ENCODE measurements at places on chromosomes 2 and 18. TPM values are rescaled to one million over a fixed set of nuclear protein-coding genes. Genes with fewer than 3 reads are reported as not detected.

The POMC gene
- 2.5 TPM for polyA plus RNA-seq

The CUL3 gene
- polyA plus RNA-seq = 50.3 TPM

GRCh38 chr2:17550907-17551306, 10.4 kb downstream of the VSNL1 start:
- no peak for DNase-seq

DNA sequence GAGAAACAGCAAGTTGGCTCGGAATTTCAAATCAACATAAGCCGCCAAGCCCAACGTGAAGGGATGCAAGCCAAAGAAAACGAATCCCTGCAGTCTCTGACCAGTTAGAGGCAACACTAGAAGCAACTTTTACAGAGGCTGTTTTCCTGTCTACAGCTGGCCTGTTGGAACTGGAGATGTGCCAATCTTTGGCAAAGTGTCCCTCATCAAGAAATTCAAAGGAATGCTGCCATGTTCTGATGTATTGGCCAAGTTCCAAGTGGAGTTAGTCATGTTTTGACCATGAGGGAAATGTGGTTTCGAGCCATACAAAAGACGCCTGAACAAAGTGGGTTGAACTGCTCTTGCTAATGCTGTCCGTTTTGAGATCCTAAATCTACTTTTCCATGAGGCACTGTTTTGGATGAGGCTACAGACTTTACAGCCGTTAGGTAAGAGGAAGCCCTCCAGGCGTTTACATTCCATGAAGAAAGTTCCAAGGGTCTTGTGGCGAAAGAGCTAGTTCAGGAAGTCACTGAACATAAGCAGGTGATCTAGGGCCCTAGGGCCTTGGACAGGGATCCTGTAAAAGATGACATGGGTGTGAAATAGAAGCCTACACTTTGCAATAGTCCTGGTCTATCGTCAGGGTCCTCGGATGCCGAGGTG, 140.7 kb upstream of the PXDN start:
- DNase-seq = no peak

The ANTXR1 gene
- 27.7 TPM for polyA plus RNA-seq

DNA sequence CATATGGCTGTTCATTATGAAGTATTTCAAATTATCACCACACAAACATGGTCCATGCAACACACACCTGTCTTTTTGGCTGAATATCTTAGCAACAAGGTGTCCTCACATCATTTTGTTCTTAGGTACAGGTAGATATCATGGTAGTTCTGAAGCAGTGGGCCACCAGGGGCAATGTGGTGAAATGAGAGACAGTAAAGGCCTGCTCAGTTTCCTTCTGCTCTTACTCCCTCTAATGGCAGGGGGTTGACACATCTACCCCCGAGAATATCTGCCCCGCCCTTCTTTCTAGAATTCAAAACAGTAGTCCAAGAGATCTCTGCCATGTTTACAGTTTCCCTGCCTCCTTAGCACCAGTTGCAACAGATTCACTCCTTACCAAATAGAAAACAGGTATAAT, 147.0 kb upstream of the KLHL14 start:
- DNase-seq = no peak

DNA sequence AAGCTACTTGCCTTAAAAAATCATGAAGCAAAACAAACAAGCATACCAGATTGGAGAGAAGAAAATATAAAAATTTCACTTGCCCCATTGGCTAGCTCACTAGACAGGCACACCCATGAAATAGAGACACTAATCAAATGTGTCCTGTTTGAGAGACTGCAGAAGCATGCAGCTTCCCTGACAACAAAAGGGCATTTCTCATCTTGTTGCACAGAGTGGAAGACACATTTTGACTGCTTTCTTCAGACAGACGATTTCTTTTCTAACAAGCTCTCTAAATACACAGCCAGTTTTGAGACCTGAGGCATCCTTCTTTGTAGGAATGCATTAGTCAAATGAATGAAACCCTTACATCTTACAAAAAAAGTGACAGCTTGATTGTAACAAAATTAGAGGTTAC, 1558.6 kb upstream of the NXPH2 start:
- DNase-seq = peak; percentile 9

The CTNNA2 gene
- polyA plus RNA-seq = 44.8 TPM

The PAX3 gene
- polyA plus RNA-seq = not detected

DNA sequence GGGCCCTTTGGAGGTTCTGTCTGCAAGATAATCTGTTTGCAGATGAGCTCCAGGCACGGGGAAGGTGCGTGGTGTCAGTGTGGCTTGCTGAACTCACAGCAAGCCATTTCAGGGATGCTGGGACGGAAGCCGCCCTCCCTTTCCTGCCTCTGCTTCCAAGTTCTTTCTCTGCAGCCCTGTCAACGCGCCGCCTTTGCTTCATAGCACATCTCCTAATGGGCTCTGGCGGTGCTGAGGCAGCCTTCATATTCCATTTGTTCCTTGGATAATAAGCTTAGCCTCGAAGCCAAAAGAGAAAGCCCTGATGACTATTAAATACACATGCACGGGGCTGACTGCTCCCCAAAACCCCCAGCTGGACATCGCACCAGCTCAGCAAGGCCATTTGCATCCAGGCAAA, 81.7 kb upstream of the TAF1B start:
- peak; percentile 83 for DNase-seq

GRCh38 chr2:5660591-5660990, 31.6 kb upstream of the SOX11 start:
- no peak for DNase-seq

DNA sequence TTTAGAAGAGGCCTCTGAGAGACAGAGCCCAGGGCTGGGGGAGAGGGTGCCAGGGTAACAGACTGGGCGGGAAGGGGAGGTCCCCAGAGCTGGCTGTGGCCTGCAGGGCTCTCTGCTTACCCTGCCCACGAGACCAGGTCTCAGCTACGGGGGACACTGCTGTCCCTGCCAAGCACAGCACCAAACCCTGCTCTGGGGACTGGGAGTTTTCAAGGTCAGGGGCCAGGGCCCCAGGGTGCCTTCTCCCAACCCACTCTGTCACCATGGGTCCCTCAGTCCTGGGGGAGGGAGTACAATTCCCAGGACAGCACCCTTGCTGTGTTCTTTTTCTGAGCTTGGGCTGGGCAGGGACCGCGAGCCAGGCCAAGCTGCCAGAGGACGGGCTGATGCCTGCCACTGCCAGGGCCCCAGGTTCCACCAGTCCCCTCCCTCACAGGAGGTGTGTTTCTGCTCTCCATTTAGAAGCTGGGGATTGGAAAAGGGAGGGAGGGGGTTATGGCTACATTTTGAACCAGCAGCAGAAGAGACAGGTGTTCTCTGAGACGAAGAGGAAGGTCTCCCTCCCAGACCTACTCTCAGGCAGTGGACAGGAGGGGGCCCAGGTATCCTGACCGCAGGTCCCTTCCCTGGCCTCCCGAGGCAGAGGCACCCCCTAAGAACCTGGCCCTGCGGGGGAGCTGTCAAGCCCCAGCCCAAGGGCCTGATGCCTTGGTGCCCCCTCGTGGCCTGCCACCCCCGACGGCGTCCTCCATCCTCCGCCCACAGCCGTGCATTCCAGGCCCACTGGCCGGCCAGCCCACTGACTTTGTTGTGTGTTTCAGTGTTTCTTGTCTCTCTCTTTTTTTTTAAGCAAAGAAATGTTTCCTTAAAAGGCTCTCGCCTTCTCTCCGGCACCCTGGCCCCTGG, 80.4 kb downstream of the TNS1 start:
- DNase-seq = no peak

DNA sequence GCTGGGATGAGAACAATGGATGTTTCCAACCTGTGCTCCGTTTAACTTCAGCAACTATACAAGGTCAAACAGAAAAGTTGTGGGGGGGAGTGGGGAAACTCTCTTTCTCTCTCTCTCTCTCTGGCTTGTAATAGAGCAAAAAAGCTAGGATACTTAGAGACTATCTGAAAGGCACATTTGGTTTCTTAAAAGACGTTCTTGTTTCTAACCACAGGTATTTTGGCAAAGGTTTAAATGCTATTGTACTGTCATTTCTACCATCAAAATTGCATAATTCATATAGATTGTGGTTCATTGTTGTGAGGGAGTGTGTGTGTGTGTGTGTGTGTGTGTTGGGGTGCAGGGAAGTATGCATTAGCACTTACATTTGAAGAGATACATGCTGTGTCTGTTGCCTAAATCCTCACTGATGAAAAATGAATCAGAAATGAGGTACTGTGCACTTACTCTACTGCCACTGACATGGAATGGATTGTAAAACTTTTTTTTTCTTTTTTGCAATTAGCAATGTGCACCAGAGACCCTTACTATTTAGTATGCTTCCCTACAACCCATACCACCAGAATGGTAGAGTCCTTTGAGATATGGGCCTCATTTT, 841.0 kb upstream of the PIK3C3 start:
- no peak for DNase-seq

The STK36 gene
- polyA plus RNA-seq = 12.8 TPM

- no peak for DNase-seq
Measured at GRCh38 chr2:219261024-219261855, 7.5 kb upstream of the TUBA4A start.

The IGFBP2 gene
- polyA plus RNA-seq = 233 TPM

The KLF11 gene
- polyA plus RNA-seq = 11.8 TPM

GRCh38 chr18:2138552-2138951, 432.8 kb downstream of the METTL4 start:
- no peak for DNase-seq

DNA sequence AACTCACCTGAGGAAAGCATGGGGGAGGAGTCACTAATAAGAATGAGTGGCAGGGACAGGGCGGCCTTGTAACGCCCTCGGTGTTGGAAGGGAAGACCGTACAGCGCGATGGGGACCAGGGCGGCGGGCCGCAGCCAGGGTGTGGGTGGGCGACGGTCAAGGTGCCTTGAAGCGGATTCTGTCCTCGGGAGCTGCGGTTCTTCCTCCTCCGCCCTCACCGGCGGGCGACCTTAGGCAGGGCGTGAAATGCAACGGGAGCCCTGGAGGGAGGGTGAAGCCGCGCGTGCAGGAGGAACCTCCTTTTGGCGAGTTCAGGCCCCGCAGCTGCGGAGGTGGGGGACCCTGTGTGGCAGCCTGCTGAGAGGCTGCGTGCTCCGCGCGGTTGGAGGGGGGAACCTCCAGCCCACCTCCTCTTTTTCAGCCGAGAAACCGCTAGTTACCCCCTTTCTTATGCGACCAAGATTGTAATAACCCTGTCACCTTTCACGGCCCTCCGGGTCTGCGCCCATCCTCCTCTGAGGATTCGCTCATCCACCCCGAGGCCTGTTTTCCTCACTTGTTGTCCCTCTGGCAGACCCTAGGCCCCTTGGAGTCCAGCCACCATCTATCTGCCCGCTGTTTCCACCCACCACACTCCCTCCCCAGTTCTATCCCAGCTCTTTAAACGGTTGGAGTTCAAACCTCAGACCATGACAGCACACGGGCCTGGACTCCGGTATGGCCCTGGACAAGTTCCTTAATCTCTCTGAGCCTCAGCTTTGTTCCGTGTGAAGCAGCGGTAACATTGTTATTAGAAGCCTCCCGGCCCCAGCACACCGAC, 823 bp upstream of the RNU2-63P start:
- DNase-seq = peak; percentile 25

DNA sequence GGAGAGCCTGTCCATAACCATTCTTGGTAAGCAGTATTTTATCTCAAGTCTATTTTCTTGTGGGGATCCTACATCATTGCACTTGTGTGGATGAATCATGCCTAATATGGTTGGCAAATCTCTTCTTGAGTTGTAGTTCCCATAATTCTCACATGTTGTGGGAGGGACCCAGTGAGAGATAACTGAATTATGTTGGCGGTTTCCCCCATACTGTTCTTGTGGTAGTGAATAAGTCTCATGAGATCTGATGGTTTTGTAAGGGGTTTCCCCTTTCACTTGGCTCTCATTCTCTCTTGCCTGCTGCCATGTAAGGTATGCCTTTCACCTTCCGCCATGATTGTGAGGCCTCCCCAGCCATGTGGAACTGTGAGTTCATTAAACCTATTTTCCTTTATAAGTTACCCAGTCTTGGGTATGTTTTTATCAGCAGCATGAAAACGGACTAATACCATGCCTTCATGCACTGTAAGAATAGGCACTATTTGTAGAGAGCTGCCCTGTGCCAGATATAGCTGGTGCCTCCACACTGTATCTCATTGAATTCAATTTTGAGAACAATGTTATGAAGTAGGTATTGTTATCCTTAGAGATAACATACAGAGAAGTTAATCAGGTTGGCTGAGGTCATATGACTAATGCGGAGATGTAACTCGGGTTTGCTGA, 148.3 kb downstream of the PLCL1 start:
- no peak for DNase-seq

DNA sequence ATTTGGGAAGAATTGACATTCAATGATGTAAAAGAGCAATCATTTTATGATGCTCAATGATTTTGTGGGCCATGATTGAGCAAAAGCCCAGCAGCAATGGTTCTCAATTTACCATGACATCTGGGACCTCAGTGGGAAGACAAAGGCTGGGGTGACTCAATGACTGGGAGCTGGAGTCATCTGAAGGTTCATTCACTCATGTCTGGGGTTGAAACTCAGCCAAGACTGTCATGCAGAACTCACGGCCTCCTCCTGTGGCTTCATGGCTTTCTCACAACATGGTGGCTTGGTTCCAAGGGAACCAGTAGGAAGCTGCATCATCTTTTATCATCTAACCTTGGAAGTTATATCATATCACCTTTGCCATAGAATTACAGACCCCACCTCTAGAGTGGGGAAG, 45.1 kb upstream of the CD226 start:
- DNase-seq = peak; percentile 9

DNA sequence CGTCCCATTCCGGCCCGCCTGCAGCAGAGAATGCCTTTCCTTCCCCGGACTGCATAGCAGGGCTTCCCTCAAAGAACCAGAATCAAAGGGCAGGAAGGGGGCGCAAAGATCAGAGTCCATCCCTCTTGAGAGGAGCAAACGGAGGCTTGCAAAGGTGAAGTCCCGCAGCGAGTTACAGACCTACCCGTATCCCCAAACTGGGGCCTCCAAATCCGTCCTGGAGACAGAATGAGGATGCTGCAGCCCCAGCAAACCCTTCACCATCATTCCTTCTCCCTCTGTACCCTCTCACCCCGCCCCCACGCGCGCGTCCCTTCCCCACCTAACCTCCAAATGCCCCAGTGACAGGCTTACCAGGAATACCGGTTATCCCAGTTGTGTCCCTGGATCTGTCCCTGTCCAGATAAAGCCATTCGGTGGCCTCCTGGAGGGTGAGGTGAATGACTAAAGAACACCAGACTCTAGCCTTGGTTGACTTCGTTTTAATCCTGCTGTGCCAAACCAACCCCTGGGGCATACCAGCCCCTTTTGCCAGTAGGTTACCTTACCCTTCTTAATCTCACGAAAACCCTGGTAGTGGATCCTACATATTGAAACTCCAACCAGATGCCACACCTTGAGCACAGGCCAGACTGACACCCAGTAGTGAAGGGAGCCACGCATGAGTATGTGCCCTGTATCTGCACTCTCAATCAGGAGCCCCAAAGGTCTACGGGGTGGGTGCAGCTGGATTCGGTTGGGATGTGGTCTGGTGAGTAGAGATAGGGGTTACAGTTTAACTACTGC, 961 bp upstream of the SLC40A1 start:
- peak; percentile 49 for DNase-seq
